Spinal cord (tissue), 10 donors: ENCODE measurements at places on chromosomes 16 and 17. TPM values are rescaled to one million over a fixed set of nuclear protein-coding genes. Genes with fewer than 3 reads are reported as not detected.

MT1E gene
- total RNA-seq, result 29.5 TPM

RPA1 gene
- total RNA-seq, result 27.8 TPM

CD300E gene
- 0.17 TPM for total RNA-seq

SLC5A11 gene
- total RNA-seq, result not detected

ZNF207 gene
- 124 TPM for total RNA-seq

HOXB3 gene
- 48.5 TPM for total RNA-seq

OR3A3 gene
- total RNA-seq, result not detected

P2RX5 gene
- 8.4 TPM for total RNA-seq

PAGR1 gene
- 8.2 TPM for total RNA-seq

TBC1D28 gene
- total RNA-seq, result not detected

TPSG1 gene
- not detected for total RNA-seq

KRT14 gene
- total RNA-seq, result 4.9 TPM

GRB7 gene
- total RNA-seq, result 2.6 TPM

CD19 gene
- total RNA-seq, result 0.40 TPM

KCNJ12 gene
- total RNA-seq, result 7.0 TPM

CASKIN2 gene
- 12.9 TPM for total RNA-seq

CCL3 gene
- 21.8 TPM for total RNA-seq

ADAP2 gene
- total RNA-seq, result 12.0 TPM

ALOX15B gene
- 0.06 TPM for total RNA-seq

RHBDL1 gene
- 7.2 TPM for total RNA-seq

NEUROD2 gene
- total RNA-seq, result 2.5 TPM

MT1H gene
- total RNA-seq, result 1.1 TPM

LPO gene
- total RNA-seq, result 0.20 TPM

NPIPA7 gene
- 3.2 TPM for total RNA-seq

MTHFSD gene
- total RNA-seq, result 16.2 TPM

VTN gene
- 3.0 TPM for total RNA-seq

VMO1 gene
- total RNA-seq, result 0.99 TPM

ZNF286A gene
- 39.2 TPM for total RNA-seq

CEP20 gene
- total RNA-seq, result 27.8 TPM

SMG6 gene
- total RNA-seq, result 26.4 TPM

KRTAP16-1 gene
- total RNA-seq, result not detected

RPL26 gene
- 1,389 TPM for total RNA-seq

ULK2 gene
- total RNA-seq, result 72.3 TPM

NACA2 gene
- not detected for total RNA-seq

BCAR1 gene
- 36.3 TPM for total RNA-seq

C16orf92 gene
- not detected for total RNA-seq

SPATA32 gene
- not detected for total RNA-seq

CETP gene
- 13.5 TPM for total RNA-seq

CACNG1 gene
- total RNA-seq, result 0.20 TPM

CES3 gene
- total RNA-seq, result 0.99 TPM

C17orf50 gene
- not detected for total RNA-seq

GFOD2 gene
- total RNA-seq, result 26.1 TPM

HS3ST3A1 gene
- total RNA-seq, result 4.4 TPM

PPY gene
- total RNA-seq, result not detected

TMEM208 gene
- total RNA-seq, result 18.8 TPM

SLC16A13 gene
- 0.10 TPM for total RNA-seq

KRT39 gene
- not detected for total RNA-seq

TPSD1 gene
- not detected for total RNA-seq

SLC35B1 gene
- total RNA-seq, result 40.2 TPM

B9D1 gene
- 37.9 TPM for total RNA-seq

MYO15B gene
- 99.1 TPM for total RNA-seq

TERF2IP gene
- total RNA-seq, result 116 TPM

KCNAB3 gene
- total RNA-seq, result 3.2 TPM

ABCC12 gene
- total RNA-seq, result 0.40 TPM

KRT36 gene
- not detected for total RNA-seq

TEKT1 gene
- 2.9 TPM for total RNA-seq

C17orf100 gene
- 2.6 TPM for total RNA-seq

PTX4 gene
- 0.11 TPM for total RNA-seq
